ENCODE measurements at places on chromosomes 5 and 9.

- no peak for DNase-seq
These were observed 73.4 kb upstream of the CDH6 start for GRCh38 chr5:31119938-31120641.

GRCh38 chr9:109351032-109351431 lies 30.2 kb upstream of the EPB41L4B start:
- no peak for DNase-seq

DNA sequence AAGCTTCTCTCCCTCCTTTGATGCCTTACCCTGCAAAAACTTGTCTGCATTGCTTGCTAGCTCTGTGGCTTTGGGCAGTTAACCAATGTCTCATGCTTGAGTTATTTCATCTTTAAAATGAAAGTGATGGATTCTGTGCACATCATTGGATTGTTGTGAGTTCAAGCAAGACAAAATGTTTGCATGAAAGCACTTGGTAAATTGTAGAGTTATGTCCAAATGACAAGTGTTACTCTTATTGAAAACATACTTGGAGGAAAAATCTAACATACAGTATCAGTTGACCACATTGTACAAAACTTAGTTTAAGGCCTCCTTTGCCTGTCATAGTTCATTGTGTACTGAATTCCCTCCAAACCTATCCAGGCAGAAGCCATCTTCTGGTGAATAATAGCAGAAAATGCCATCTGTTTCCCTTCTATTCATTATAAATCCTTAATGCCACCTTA lies 30.0 kb downstream of the TGFBR1 start:
- no peak for DNase-seq

DNA sequence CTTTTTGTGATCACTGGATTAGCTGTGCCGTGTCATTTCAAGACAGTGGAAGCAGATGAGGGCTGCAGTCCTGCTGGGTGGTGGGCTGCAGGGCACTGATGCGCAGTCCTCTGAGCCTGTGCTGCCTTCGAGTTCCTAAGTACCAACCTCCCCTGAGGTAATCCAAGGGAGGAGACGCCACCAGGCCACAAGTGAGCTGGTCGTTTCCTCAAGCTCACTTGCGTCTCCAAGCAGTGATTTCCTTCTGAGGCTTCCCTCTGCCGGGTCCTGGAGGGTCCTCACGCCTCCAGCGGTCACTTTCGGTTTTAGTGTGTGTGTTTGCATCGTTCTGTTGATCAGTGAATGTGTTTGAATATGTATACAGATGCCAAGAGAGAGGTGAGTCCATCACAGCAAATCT lies 115.7 kb downstream of the TRIO start:
- no peak for DNase-seq

- no peak for DNase-seq
These were observed 176.3 kb downstream of the C9orf152 start for GRCh38 chr9:110031511-110032173.

GRCh38 chr5:14193496-14193895 lies 50.4 kb downstream of the TRIO start:
- no peak for DNase-seq

DNA sequence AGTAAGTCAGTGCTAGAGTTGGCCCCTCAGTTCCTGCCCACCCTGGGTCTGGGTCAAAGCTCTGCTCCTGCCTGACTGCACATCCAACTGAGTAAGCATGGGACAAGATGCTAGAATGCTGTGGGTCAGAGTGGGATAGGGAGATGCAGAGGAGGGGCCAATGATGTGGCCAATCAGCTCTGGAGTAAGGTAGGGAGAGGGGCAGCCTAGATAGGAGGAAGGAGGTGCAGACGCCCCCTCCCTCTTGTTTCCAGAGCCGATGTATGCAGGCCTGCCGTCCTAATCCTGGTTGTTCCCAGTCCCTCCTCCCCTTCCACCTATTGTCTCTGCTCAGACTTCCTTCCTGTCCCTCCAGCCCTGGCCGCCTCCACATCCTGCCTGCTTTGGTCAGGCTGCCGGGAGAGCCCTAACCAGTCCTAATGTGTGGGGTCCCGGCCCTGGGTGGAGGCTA lies 1.3 kb downstream of the ARAP3 start:
- no peak for DNase-seq

DNA sequence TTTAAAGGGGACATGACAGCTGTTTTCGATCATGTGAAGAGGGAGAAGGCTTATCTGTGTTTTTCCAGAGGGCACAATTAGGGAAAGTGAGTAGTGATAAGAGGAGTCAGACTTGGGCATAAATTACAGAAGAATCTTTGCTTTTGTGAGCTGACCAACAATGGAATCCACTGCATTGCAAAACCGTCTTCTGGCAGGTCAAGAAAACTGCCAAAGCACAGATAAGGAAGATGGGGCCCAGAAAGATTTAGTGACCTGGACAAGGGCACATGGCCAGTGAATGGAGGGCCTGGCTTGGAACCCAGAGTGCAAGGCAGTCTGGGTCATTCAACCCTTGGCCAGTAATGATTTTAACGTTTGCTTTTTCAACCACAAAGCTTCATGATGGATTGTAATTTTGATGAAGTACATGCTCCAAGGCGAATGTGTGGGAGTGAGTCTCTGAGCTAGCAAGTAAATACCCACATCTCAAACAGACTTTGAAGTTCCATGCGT lies 153.2 kb upstream of the MAST4 start:
- DNase-seq: no peak

GRCh38 chr5:135501965-135502364 lies 33.8 kb downstream of the NEUROG1 start:
- no peak for DNase-seq

GRCh38 chr5:72130351-72130761 lies 23.1 kb downstream of the MAP1B start:
- no peak for DNase-seq

GRCh38 chr5:87053146-87053545 lies 214.5 kb upstream of the RASA1 start:
- DNase-seq: no peak

- DNase-seq: no peak
These were observed 47.2 kb downstream of the RAB24 start for GRCh38 chr5:177256296-177256695.

DNA sequence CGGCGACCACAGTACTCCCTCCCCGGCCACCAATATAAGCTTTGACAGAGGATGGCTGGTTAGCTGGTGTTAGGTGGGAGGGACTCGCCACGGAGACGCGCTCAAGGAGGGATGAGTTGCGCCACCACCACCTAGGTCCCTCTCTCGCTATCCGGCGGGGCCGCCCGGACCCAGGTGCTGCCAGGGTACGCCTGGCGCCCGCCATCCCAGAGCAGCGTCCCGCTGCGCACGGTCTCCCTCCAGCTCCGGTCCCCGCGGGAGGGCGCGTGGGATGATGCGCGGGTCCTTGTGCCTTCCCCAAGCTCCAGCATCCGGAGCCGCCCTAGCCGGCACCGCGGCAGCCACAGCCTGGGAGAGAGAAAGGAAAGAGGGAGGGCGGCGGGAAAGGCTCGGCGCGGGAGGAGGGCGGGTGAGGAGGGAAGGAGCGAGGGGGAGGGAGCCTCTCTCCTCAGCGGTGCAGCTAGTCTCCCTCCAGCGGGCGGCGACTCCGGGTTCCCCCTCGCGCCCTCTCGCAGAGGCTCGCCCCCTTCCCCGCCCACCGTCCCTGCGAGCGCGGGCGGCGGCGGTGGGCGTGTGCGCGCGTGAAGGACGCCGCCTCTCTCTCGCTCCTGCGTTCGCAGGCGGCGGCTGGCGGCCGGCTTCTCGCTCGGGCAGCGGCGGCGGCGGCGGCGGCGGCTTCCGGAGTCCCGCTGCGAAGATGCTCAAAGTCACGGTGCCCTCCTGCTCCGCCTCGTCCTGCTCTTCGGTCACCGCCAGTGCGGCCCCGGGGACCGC lies at the start of gene CAMK4:
Gene CAMK4, plus strand, starts transcription at position 598 of the 774 bp plus-strand sequence. Its CDS starts 100 bp downstream, at position 698.
- DNase-seq: no peak

DNA sequence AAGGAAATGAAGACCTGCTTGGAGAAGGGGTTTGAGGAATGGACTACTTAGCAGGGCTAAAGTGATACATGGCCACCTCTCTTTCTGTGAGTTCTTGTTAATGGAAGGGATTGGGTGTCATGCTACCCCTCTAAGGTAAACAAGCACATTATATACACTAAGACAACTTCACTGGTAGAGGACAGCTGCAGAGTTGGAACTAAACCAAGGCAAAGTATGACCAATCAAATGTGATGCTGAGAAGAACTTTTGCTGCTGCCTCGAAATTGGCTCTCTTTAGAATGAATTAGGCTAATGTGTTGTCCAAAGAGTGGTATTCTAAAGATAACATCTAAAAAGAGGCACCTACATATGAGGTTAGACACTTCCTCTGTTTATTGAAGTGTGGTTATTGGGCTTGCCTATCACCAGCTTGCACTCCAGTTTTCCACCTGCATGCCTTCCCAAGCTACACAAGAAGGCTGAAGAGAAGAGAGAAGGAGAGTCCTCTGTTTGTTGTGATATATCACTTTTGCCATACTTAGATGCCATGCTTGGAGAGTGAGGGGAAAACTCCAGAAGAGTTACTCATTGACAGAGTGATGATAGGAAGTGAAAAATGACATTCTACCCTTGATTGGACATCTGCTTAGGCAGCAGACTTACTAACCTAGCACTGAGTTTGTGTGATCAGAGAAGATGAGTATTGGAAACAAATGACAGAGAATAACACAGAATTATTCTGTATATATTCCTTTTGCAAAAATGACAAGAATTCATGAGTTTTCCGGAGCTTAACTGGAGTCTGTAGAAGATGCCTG lies 536.1 kb downstream of the ZNF608 start:
- no peak for DNase-seq

DNA sequence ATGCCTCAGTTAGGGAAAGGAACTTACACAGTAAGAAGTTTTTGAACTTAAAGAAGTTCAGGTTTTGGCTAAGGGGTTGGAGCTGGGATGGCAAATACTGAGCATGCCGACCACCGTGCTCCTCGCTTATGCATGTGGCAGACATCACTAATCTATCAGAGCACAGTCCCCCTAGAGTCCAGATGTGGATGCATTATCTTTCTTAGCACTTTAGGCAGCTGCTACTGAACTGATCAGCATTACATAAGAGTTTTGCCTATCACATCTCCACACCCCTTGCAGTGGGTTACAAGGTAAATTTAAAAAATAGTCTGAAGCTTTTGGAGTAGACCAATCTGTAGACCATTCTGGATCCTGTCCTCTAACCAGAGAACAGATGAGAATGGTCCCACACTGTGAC lies 22.4 kb downstream of the MACIR start:
- DNase-seq: no peak

DNA sequence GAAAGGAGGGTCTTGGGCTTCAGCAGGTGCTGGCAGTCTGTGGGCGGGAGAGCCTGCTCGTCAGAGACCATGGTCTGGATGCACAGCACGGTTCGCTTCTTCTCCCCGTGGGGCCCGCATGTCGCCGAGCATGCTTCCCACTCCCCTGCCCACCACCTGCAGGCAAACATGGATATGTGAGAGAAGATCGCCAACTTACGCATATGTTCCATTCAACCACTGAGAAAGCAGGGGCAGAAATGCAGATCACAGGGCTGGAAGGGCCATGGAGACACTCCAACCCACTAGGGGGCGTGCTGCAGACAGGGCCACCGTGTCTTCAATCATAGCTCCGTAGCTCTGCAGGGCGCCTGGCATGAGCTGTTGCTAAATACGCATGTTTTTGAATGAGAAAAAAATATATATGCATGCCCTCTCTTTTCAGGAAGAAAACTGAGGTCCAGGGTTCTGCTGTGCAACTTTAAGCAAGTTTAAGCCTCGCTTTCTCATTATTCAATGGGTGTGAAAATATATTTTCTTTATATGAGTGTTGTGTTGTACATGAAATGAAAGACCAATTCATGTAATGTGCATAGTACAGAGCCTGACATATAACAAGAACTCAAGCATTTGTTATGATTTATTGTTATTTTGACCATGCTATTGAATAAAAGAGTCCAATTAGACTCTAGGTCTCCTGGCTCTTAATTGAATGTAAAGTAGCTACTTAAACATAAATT lies 148.0 kb downstream of the TARS1 start:
- DNase-seq: no peak

DNA sequence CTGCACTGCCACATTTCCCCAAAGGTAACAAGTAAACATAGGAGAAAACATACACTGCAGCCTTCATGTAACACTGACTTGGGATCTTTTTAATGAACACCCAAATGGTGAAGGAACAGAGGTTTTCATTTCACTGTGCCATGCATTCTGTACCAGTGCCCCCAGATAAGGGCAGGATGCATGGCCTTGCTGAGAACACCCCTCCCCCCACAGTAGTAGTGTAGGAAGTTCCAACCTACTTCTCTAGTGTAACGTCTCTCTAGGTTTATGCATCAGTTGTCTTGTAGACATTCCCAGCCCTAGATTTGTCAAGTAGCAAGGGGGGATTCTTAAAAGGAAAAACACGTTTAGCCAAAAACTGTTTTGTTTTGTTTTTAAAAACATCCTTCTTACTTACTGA lies 29.9 kb downstream of the MAP3K1 start:
- no peak for DNase-seq

- DNase-seq: no peak
These were observed 32.4 kb upstream of the RPL26L1 start for GRCh38 chr5:172926796-172927195.

- no peak for DNase-seq
These were observed 581 bp upstream of the C9orf40 start for GRCh38 chr9:74953235-74953751.

- no peak for DNase-seq
These were observed 102.2 kb upstream of the SPRY4 start for GRCh38 chr5:142427015-142427364.

GRCh38 chr9:14119694-14120514 lies 194.0 kb downstream of the NFIB start:
- DNase-seq: no peak

- DNase-seq: no peak
These were observed 597.9 kb upstream of the TLE4 start for GRCh38 chr9:78973907-78974306.

DNA sequence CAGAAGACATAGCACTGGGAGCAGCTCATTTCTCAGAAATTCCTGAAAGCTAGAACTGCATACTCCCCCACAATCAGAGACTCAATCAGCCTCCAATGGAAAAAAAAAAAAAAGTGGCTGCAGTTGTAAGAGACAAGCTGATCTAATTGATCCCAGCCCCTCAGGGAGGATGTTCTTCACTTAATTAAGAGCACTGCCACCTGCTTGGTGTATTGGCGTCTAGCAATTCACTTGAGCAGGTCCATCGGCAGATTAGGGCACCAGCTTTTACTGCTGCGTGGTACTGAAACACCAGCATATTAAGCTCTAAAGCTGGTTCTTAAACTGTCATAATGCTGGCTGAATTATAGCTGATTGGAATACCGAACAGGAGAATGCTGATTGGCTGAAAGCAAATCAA lies 1890.1 kb upstream of the WWC1 start:
- no peak for DNase-seq

DNA sequence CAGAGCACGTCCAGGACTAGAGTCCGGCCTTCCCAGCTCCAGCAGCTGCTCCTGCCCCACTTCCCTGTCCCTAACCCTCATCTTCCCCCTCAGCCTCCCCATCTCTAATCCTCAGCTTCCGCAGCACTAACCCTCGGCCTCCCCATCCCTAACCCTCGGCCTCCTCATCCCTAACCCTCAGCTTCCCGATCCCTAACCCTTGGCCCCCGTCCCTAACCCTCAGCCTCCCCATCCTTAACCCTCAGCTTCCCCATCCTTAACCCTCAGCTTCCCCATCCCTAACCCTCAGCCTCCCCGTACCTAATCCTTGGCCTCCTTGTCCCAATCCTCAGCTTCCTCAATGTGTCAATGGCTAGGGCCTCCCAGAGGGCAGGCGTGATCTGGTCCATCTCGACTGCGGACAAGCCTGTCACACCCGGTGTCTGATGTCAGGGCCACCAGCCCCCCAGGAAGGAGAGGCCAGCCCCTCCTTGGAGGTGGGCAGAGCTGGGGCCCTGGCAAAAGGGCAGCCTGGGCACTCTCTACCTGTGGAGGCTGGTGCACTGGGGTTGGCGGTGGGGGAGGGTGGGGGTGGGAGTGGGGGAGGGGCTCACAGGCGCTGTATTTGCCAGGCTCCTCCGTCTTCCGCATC lies 1.4 kb downstream of the OBP2B start:
- no peak for DNase-seq

- DNase-seq: no peak
These were observed 103.6 kb upstream of the CHD1 start for GRCh38 chr5:99032234-99033013.

Measured in cortex of kidney (tissue), 1 donor.